ENCODE measurements at places on chromosomes 2 and 18.

DNA sequence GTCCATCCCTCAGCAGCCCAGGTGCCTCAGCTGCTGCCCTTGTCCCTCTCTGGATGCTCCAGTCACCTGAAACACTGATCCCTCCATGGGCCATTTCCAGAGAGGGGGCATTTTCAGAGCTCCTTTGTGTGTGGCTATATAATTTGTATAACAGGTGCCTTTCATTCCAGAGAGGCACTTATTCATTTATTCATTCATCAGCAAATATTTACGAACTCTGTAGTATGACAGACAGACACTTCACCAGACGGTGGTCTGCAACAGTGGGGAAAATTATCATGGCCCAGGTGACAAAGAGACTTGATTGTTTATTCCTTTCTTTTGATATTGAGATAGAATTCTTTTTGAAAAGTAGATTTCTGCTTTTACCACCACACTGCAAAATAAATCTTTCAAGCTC lies 361.7 kb downstream of the TMEM182 start:
- no peak for DNase-seq

GRCh38 chr2:42754021-42754775 lies 9.7 kb downstream of the OXER1 start:
- no peak for DNase-seq

GRCh38 chr2:189512879-189513278 lies 67.7 kb downstream of the SLC40A1 start:
- DNase-seq = no peak

DNA sequence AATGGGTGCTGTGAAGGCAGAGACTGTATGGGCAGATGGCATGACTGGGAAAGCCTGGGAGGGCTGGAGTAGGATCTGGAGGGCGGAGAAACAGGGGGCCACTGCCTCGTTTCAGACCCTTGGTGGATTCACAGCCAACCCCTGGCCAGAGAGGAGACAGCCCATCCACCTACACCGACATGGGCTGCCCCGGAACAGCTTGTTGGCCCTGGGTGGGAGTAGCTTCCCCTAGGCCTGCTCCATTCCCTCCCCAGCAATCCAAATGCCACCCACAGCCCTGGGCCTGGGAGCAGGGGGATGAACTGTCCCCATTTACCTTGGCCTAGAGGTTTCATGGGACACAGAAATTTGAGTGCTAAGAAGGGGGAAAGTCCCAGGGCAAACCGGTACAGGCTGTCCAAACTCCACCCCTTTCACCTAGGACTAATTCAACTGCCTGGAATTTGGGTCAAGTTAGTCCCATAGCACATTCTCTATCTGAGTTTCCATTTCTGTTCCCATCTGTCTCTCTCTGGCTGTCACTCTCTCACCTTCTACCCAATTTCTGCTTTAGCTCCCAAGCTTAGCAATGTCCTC lies 37.0 kb downstream of the LBH start:
- DNase-seq = no peak

DNA sequence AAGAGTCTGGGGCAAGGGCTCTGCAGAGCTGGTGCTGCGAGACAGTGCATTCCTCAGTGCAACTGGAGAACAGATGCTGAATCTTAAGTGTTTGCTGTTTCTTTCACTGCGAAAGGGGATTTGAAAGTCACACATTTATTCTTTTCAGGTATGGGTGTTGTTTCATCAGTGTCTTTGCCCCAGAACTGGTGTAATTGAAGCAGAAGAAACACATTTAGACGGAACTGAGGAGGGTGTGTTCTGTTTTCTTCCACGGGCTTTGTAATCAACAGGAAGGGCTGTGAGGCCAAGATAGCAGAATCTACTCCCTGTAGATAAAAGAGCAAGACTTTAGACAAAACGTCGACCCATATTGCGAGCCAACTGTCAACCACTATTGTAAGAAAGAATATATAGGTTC lies 151.9 kb downstream of the EPHA4 start:
- peak; percentile 23 for DNase-seq

GRCh38 chr2:159710601-159711180 lies 1.6 kb upstream of the MARCHF7 start:
- DNase-seq = no peak

GRCh38 chr2:7262727-7263126 lies 345.5 kb downstream of the RNF144A start:
- DNase-seq = no peak

DNA sequence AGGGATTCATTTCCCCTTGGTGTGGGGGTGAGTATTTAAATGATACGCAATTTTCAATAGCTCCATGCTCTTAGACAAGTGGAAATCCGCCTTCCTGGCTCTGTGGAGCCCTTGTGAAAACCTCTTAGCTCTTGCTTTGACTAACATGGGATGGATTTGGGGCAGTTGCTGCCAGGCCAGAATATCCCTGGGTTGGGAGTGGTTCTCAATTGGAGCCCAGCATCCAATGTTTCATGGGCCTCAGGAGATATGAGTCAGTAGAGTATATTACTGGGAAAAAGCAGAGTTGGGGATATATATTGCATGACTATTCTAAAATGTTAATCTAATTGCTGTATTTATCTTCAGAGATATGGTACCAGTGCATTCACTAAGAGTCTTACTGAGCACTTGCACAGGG lies 104.4 kb upstream of the IL1R2 start:
- DNase-seq = no peak

DNA sequence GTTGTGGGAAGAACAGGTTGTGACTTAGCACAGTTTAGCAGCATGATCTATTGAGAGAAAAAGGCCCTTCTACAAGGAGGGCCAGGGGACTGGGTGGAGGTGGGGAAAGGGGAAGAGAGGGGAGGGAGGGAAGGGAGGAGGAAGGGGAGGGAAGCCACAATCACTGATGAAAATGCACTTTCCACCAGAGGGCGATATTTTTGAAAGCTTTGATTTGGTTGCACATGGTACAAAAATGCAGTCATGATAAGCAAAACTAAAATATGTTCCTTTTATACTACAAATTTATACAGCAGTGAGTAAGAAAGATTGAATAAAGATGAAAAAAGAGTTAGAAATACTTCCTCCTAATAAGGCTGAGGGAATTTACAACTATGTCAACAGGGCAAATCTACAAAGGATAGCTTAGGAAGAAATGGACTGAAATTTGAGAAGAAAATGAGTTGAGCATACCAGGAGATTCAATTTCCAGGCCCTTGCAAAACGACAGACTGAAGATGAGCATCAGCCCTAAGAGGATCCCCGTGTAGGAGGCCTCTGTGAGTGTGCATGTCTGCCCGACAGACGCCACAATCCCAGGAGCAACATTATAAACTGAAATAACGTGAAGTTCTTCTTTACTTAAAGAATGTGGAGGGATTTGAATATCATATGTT lies 17.2 kb downstream of the SH3YL1 start:
- peak; percentile 61 for DNase-seq

GRCh38 chr2:114034742-114035141 lies 144.9 kb downstream of the ACTR3 start:
- no peak for DNase-seq

- no peak for DNase-seq
These were observed 21.4 kb upstream of the SPIRE1 start for GRCh38 chr18:12679183-12679786.

- DNase-seq = no peak
These were observed 156.4 kb downstream of the SLC39A10 start for GRCh38 chr2:195813421-195813820.

DNA sequence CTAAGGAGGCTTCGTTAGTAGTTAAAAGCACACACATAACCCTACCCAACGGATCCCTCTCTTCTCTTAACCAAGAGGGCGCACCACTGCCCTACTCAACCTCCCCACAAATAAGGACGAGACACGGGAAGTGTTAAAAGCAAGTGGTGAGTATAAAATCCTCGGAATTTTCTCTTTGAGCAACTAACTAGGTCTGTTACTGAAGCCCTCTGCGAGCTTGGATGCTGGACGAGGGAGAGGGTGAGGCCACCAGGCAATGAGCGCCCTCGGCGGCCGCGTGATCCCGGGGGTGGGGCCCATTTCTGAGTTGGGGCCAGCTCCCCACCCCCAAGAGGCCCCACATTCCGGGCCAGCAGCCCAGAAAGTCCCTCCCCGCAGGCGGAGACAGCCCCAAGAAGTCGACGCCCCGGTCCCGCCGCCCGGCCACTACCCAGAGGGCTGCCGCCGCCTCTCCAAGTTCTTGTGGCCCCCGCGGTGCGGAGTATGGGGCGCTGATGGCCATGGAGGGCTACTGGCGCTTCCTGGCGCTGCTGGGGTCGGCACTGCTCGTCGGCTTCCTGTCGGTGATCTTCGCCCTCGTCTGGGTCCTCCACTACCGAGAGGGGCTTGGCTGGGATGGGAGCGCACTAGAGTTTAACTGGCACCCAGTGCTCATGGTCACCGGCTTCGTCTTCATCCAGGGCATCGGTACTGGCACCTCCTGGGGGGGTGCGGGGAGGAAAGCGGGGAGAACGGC lies at the start of gene CYBRD1:
CYBRD1 (plus strand) TSS at position 423 of the 736 bp plus-strand sequence; CDS start at position 495, 72 bp downstream.
- no peak for DNase-seq

DNA sequence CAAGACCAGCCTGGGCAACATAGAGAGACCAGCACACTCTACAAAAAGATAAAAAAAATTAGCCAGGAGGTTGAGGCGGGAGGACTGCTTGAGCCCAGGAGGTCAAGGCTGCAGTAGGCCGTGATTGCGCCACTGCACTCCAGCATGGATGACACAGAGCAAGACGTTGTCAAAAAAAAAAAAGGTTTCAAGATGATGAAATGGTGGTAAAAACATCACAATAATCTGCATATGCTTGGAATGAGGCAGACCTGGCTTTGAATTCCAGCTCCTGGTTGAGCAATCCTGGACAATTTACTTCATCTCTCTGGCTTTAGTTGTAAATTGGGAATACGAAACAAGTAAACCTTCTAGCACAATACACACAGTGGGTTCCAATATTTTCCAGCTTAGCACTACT lies 24.1 kb downstream of the USP40 start:
- no peak for DNase-seq

DNA sequence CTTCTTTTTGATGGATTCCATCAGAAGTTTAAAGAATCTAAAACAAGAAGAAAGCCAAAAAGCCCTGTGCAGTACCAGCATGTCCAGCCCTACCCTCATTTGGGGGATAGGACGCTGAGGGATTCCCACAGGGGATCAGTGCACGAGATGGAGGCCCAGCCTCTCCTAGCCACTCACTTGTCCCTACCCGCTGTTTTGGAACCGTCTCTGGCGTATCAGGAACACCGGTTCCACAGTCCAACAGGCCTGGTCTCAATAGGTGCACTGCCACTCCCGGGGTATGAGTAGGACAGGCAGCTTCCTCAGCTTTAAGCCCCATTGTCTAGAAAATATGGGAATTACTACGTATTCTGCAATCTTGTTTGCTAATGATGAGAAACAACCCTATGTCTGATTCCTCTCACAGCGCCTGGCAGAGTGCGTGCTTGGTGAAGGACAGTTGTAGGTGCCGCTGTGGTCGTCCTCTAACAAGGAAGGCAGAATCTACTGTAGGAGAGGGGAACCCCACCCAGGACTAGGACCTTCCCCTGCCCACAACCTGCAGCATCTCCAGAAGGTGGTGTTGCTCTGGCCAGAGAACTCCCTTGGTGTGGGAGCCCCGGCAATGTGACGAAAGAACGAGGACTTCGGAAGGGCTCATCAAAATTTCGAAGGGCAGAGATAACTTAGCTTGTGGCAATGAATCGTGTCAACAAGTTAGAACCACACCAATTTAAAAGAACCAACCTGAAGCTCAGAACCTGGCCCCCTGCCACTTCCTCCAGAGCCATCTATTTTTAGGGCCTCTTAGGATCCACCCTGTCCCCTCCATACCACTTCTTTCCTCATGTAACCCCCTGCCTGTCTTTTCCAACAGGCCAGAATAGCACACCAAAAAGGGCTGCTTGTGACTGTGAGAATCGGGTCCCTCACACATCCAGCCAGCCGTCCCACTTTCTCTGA lies 71.7 kb downstream of the POLR1A start:
- no peak for DNase-seq

DNA sequence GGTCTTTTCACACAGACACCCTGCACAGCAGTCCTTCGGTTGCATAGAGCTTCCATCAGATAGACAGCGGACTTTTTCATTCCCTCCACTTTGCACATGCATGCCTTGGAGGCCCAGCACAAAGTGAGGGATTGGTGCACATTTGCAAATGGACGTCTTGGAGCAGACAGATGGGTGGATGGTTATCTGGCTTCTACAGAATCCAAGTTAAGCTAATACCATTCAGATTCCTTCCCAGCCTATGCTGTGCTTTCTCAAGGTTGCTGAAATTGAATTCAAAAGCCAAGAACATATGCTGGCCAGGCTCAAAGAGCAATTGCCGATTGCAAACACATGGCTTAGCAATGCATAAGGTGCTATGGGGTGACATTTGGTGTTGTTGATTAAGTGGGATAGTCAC lies 186.4 kb downstream of the VAPA start:
- DNase-seq = no peak

GRCh38 chr2:219003979-219004378 lies 10.8 kb upstream of the CRYBA2 start:
- DNase-seq = no peak

DNA sequence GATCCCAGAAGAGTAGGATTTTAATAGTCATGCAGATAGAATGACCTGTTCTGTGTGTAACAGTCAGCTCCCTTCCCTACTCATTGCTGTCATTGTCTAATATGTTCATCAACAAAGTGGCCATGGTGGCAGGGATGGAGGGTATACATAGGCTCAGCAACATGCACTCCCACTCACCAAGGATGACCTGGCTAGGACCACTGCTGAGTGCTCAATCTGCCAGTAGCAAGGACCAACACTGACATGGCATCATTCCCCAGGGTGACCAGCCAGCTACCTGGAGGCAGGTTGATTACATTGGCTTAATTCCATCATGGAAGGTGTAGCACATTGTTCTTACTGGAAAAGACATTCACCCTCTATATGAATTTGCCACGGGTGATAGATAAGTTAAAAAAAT lies 401.7 kb upstream of the CELF4 start:
- DNase-seq = no peak

DNA sequence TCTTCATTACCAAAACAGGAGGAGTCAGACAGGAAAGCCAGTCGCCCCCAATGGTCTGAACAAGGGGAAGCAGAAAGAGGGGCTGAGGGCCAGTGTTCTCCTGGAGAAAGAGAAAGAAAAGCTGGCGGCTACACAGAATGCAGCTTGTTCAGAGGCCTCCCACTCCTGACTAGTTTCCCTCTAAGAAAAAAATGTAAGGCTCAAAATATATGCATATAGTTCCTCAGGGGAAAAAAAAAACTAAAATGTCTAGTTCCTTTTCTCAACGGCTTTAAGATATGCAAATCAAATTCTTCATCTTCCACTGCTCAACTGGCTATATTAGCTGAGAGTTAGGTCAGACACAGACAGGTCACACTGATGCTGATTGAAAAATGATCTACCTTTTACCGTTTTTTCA lies 18.6 kb downstream of the MBOAT2 start:
- DNase-seq = no peak

DNA sequence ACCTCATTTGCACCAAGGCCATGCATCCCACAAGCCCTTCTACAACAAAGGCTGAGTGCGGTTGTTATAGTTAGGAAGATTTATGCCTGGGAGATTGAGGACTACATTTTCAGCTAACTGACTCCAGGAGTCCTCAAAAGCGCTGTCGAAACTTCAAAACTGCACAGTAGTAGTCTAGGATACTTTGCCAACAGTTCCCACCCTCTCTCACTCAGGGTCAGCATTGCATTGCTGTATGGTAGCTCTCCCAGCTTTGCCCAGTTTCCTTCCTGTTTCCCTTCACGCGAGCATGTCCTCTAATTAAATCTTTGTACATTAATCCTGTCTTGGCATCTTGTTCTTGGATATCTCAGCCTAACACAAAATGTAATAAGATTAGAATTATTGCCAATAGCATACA lies 420.6 kb upstream of the UBE2E3 start:
- no peak for DNase-seq
